ENCODE measurements at places on chromosomes 11 and 22.

- no peak for DNase-seq
These were observed 23.4 kb upstream of the CADM1 start for GRCh38 chr11:115527534-115528125.

GRCh38 chr22:23152238-23153114, 7.2 kb downstream of the RAB36 start:
- DNase-seq, result no peak

DNA sequence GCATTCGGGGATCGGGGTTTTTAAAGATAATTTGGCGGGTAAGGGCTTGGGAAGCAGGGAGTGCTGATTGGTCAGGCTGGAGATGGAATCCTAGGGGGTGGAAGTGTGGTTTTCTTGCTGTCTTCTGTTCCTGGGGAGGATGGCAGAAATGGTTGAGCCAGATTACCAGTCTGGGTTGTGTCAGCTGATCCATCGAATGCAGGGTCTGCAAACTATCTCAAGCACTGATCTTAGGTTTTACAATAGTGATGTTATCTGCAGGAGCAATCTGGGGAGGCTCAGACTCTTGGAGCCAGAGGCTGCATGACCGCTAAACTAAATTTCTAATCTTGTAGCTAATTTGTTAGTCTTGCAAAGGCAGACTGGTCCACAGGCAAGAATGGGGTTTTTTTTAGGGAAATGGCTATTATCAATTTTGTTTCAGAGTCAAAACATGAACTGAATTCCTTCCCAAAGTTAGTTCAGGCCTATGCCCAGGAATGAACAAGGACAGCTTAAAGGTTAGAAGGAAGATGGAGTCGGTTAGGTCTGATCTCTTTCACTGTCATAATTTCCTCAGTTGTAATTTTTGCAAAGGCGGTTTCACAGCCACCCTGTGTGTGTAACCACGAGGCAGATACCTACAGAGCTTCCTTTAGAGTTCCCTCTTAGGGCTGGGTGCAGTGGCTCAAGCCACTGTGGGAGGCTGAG, 10.2 kb downstream of the SCGB1A1 start:
- no peak for DNase-seq

- DNase-seq, result no peak
These were observed 183 bp upstream of the ABCG4 start for GRCh38 chr11:119148720-119149017.

- DNase-seq, result no peak
These were observed 18.6 kb downstream of the GRAMD4 start for GRCh38 chr22:46638601-46639431.

DNA sequence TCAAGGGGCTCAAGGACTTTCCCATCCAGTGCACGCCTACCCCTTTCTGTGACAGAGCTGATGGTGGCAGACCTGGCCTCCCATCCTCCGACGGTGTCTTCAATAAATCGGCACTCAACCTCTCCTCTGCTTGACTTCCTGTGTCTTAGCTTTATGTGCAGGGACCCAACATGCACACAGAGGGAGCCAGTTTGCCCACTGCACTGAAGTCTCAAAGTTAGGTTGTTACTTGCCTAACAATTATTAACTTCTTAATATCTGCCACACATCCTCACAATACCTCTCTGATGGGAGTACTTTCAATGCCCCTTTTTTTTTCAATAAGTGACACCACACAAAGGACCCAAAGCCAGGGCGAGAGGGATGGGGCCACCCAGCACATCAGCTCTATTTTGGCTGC, 3.6 kb downstream of the IZUMO1R start:
- no peak for DNase-seq

DNA sequence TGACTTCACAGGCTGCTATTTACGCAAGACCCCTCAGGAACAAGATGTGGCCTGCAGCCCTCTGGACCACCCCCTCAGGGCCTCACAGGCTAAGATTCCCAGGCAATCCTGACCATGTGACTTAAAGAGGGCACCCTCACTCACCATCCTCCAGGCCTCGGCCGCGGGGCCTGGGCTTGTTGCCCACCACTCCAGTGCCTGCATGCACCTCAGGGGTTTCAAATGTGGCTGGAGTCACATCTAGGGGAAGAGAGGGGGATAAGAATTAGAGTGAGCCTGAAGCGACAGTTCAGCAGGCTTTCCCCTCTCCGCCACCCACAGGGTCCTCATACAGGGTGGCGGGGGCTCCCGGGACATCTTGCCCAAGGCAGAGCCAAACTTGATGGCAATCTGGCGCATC, 2.1 kb downstream of the ESS2 start:
- DNase-seq, result no peak

DNA sequence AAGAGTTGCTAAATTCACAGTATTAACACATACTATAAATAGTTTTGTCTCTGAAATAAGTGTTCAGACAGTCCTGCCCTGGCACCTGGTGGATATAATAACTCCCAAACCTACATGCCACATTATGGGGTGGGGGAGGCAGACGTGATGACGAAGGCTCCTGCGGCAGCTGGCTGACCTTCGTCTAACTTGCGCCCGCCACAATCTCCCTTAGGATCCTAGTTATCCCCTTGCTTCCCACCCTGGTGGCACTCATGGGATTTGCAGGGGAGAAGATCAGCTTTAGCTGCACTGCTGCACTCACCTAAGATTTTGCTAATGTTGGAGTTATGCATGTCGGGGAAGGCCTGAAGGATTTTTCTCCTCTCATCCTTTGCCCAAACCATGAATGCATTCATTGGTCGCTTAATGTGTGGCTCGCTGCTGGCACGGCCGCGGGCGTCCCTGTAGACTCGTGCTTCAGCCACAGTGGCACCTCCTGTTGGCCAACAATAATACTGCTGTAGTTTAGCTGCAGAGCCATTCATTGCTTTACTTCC, 367.6 kb downstream of the SOX6 start:
- DNase-seq, result no peak

DNA sequence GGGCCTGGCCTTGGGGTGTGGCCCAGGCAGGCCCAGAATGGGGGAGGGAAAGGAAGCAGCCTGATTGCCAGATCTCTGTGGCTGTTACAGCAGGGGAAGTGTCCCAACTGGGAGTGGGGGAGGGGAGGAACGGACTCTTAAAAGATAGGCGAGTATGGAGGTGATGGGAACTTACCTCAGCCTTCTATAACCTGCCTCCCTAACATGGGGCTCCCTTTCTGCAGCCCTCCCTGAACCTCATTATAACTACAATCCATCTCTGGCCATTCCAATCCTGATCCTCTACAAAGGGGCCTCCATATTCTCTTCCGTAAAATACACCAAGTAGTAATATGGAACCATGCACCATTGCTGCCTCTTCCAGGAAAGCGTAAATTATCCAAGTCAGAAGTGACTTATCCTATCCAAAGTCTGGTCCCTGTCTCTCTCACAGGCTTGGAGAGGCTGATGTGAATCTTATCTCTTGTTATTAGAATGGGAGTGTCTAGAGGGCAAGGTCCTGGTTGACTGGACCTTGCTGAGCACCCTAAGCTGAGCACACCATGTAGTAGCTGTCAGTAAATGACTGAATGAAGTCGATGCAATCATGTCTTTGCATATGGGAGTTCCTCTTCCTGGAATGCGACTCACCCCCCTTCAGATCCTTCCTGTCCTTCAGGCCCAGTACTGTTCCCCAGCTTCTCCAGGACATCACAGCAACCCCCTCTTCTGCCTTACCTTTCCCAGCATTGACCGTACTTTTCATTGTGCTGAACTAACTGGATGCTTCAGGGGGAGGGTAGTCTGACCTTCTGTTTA, 5.9 kb downstream of the RHOG start:
- no peak for DNase-seq
